ENCODE measurements at places on chromosomes 5 and 9. TPM values are rescaled to one million over a fixed set of nuclear protein-coding genes. Genes with fewer than 3 reads are reported as not detected.

NTRK2 gene
- polyA plus RNA-seq = 2.7 TPM

OR1Q1 gene
- 0.05 TPM for polyA plus RNA-seq

PGM5 gene
- 5.2 TPM for polyA plus RNA-seq

ACTBL2 gene
- polyA plus RNA-seq = 0.07 TPM

BTNL8 gene
- polyA plus RNA-seq = 0.46 TPM

PSMB7 gene
- 132 TPM for polyA plus RNA-seq

SMIM33 gene
- polyA plus RNA-seq = 0.05 TPM

EDIL3 gene
- 2.9 TPM for polyA plus RNA-seq
